ENCODE measurements at places on chromosomes 7 and 10. TPM values are rescaled to one million over a fixed set of nuclear protein-coding genes. Genes with fewer than 3 reads are reported as not detected.
A peak's percentile ranks its signal among the peaks of the same experiment; 100 is the strongest.

DNA sequence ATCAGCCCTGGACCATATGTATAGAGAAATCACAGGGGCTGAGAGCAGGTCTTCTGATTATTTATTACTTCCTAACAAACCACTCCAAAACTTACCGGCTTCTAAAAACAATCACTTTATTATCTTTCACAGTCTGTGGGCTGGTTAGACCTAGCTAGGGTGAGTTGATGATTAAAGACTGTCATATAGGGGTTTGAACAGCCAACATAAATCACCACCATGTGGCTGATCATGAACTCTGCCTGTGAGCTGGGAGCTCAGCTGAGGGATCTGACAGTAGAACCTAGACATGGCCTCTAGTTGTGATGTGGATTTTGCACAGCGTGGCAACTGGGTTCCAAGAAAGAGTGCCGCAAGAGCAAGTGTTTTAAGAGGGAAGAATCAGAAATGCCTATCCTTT, 305.4 kb downstream of the CSTF2T start:
- no peak overlapping the region for H3K4me3 ChIP-seq
- no peaks in the 10 kb centered on the region for H3K4me1 ChIP-seq
- no peak for DNase-seq
- H3K27me3 ChIP-seq, result no peaks in the 10 kb centered on the region

GRCh38 chr10:132355754-132356153, 23.8 kb downstream of the LRRC27 start:
- no peaks in the 10 kb centered on the region for H3K36me3 ChIP-seq
- H3K27ac ChIP-seq, result no peak overlapping the region
- no peaks in the 10 kb centered on the region for H3K27me3 ChIP-seq
- no peak for DNase-seq
- no peak overlapping the region for H3K4me3 ChIP-seq

DNA sequence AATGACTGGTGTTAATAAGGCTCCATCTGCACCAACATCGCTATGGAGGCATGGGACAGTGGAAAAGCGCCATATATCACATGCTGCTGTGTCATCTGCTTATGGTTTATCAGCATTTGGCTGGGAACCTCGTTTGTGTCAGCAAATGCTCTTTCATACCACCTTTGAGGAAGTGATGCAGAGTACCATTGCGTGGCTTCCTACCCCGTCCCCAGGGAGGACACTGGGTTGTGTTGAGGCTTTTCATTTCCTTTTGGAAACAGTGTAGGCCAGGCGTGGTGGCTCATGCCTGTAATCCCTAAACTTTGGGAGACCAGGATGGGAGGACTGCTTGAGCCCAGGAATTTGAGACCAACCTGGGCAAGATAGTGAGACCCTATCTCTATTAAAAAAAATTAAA, 6.8 kb downstream of the TACR2 start:
- H3K36me3 ChIP-seq, result no peaks in the 10 kb centered on the region
- no peak overlapping the region for H3K27ac ChIP-seq
- DNase-seq, result peak; percentile 31
- H3K4me3 ChIP-seq, result no peak overlapping the region
- H3K27me3 ChIP-seq, result peaks cover 1% of the 10 kb centered on the region
- H3K4me1 ChIP-seq, result peaks cover 34% of the 10 kb centered on the region

GRCh38 chr7:6386779-6387178, 61.0 kb downstream of the DAGLB start:
- H3K4me1 ChIP-seq, result peaks cover 55% of the 10 kb centered on the region
- no peaks in the 10 kb centered on the region for H3K27me3 ChIP-seq
- H3K36me3 ChIP-seq, result peaks cover 37% of the 10 kb centered on the region
- H3K27ac ChIP-seq, result peak overlapping the region; percentile 44
- H3K4me3 ChIP-seq, result no peak overlapping the region
- DNase-seq, result no peak

GRCh38 chr7:46059308-46060020, 138.4 kb upstream of the IGFBP3 start:
- H3K4me1 ChIP-seq, result no peaks in the 10 kb centered on the region
- no peak overlapping the region for H3K27ac ChIP-seq
- no peaks in the 10 kb centered on the region for H3K36me3 ChIP-seq
- no peak for DNase-seq
- H3K4me3 ChIP-seq, result no peak overlapping the region

GRCh38 chr7:22934473-22935065, 79.4 kb downstream of the HYCC1 start:
- no peak for DNase-seq

GRCh38 chr10:86329896-86330680, 36.5 kb downstream of the GRID1 start:
- H3K36me3 ChIP-seq, result no peaks in the 10 kb centered on the region
- no peaks in the 10 kb centered on the region for H3K4me1 ChIP-seq
- no peak for DNase-seq
- H3K4me3 ChIP-seq, result no peak overlapping the region
- peaks cover 21% of the 10 kb centered on the region for H3K27me3 ChIP-seq

DNA sequence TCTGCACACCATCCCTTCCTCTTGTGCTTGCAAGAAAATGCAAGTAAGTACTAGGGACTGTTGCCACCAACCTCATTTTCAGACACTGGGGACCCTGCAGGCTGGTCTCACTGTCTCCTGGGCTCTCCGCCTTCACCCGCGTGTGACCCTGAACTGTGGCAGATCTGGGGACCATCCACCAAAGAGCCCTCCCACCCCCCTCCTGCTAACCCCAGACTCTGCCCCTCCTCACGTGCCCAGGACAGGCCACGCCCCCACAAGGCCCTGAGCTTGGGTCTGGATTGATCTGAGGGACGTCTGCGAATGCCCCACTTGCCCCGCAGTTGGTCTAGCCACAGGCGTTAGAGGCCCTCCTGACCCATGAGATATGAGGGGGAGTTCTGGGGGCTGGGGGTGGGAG, 8.1 kb downstream of the CNPY1 start:
- H3K36me3 ChIP-seq, result no peaks in the 10 kb centered on the region
- H3K27ac ChIP-seq, result no peak overlapping the region
- H3K27me3 ChIP-seq, result peaks cover 39% of the 10 kb centered on the region
- peaks cover 5% of the 10 kb centered on the region for H3K4me1 ChIP-seq
- no peak overlapping the region for H3K4me3 ChIP-seq

GRCh38 chr7:117755136-117755535, 118.1 kb downstream of the CTTNBP2 start:
- H3K27ac ChIP-seq, result no peak overlapping the region
- no peak overlapping the region for H3K4me3 ChIP-seq
- no peaks in the 10 kb centered on the region for H3K27me3 ChIP-seq
- no peaks in the 10 kb centered on the region for H3K36me3 ChIP-seq

The ZNF735 gene
- not detected for total RNA-seq

The AGMO gene
- not detected for total RNA-seq

The ADAP1 gene
- total RNA-seq, result 13.0 TPM

The LRRN3 gene
- 18.0 TPM for total RNA-seq

The GDI2 gene
- total RNA-seq, result 220 TPM

The GLRX3 gene
- total RNA-seq, result 83.7 TPM

The OR9A2 gene
- total RNA-seq, result not detected

The AMPH gene
- total RNA-seq, result not detected
